Activated CD4-positive, alpha-beta memory T cell treated with anti-CD3 and anti-CD28 coated beads, Interleukin-2, amount 10 ng/mL, durations not matched to agents 7 days and 5 days (primary cell): ENCODE measurements at places on chromosomes 3 and 15.
A peak's percentile ranks its signal among the peaks of the same experiment; 100 is the strongest.

DNA sequence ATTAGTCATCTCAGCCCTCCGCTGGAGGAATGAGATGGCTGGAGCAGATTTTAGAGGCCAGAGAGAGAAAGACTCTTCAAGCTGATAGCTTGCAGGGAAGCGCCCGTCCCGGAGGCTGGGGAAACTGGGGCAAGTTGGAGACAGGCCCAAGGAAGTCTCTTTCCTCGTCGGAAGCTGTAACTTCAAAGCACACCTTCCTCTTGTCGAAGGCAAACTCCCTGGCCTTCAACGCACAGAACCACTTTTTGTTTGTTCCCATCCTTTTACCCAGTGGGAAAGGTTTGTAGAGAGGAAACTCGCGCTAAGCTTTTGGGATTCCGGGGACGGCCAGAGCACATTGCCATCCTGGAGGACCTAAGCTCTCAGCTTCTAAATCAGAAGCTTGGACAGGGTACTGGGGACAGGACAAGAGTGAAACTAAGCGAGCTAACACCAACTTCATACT lies 900 bp upstream of the EOMES start:
- no peak for DNase-seq

GRCh38 chr3:128736601-128737000 lies 10.6 kb downstream of the RAB7A start:
- no peak for DNase-seq

DNA sequence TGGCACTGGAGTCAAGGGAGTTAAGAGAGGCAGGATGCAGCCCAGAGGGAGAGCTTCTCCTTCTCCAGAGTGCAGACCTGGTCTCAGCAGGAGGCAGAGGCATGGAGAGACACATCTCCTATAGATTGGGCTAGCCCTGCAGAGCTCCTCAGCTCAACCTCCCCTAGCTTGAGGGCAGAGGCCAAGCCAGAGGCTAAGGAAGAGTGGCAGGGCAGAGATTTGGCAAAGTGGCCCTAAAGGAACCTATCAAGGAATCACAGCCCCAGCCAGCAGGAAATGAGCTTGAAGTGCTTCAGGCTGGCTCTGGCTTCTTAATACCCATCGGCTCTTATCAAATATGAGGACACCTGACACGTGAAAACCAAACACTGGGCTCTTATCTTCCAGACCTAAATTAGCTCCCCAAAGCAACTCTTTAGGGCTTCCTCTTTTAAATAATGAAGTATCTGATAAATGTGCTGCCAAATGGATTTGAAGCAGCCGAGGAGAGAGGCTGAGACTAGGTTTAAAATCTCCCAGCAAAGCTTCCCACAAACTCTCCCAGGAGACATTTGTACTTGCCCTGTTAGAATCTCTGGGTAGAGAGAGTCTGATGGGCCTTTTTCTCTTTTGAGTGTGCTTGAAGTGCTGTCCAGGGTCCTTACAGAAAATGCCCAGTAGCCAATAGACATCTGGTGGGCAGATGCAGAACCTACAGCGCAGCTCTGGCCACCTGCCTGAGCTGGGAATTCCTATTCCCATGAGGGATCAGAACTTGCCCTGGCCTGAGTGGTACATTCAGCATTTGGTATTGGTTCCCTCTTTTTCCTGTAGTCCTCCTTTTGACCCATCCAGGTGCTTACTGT lies 271.4 kb downstream of the CLSTN2 start:
- no peak for DNase-seq

DNA sequence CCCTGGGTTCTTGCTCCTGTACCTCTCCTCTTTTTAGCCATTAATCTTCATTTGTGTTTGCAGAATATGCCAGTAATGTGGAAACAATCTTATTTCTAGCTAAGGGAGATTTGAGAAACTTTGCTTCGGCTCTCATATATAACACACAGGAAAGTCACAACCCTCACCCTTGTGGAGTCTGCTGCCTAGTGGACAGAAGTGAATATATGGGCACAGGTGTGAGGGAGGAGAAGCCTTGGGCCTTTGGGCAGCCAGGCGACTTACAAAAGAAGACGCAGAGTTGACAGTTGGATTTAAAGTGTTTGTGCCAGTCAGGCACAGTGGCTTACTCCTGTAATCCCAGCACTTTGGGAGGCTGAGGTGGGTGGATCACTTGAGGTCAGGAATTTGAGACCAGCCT lies 181.8 kb upstream of the TBL1XR1 start:
- no peak for DNase-seq

DNA sequence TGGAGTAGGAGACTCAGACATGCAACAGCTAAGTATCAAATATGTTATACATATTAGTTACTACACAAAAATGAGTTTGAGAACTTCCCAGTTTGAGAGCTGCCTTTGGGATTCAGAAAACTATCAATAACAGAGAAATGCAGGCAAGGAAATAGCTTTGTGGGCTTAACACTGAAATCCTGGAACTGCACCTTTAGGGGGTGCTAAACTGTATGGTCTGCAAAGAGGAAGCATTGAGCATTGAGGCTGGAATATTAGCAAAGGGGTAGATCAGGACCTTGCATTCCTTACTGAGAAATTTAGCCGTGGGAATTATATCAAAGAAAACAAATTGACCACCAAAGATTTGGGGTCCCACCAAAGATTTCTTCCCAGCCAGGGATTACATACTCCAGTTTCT lies 580.0 kb downstream of the ZNF385D start:
- no peak for DNase-seq

GRCh38 chr3:129911261-129911861 lies 17.9 kb upstream of the TMCC1 start:
- DNase-seq: no peak

DNA sequence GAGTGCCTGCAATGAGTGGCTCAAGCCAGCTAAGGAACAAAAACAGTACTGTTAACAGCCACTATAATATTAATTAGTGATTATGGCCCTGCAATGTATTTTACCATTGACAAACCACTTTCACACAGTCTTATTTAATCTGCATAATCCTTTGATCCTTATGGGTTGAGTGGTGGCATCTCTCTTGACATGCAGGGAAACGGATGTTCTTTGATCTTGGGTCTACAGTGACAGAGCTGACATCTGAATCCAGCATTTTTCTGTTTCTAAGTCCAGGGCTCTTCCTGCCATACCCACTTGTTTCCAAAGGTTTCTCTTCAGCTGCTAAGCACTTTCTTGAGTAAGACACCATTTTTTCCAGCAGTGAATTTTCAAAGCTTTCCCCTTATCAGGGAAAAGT lies 277.7 kb upstream of the ROPN1 start:
- no peak for DNase-seq

- DNase-seq: no peak
Measured at GRCh38 chr3:65497846-65498245, 540.9 kb downstream of the MAGI1 start.

DNA sequence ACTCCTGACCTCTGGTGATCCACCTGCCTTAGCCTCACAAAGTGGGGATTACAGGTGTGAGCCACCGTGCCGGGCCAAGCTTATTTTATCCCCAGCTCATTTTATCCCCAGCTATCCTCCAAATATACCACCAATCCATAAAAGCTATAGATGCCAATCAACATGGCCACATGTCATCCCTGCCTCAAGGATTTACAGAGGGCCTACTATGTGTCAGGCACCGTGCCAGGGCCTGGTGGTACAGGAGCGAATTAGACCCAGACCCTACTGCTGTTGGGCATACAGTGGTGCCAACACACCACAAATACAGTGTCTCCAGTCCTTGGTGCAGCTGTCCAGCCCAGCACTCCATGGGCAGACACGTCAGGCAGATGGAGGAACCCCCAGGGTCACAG lies 73.4 kb downstream of the SCN5A start:
- DNase-seq: no peak

GRCh38 chr15:39961051-39961450 lies 27.1 kb downstream of the EIF2AK4 start:
- no peak for DNase-seq

DNA sequence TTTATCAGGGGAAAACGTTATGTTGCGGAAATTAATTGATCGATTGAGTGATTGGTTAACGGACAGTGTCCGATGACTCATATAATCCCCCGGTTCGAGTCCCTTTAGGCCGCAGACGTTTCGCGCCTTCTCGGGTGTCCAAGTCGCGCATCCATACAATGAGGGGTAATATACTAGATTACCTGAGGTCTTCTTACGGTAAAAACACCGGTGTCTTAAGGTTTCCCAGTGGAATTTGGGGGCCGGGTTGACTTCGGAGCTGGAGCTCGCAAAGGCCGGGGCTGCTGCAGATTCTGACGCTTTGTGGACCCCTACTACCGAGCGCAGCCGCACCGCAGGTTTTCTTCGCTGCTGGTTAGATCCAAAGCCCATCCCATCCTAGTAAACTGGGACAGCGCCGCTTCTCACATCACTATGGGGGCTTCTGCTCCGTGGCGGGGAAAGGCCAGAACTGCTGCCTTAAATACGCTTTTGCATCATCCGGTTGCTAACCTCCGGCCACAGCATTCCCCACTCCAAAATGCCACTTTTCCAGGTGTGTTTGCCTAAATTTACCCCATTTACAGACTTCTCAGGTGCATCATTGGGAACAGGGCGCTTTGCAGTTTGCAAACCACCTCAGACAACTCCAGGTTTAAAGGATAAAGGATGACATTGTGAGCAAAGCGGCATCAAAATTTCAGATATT lies 858 bp upstream of the SACM1L start:
- DNase-seq: peak; percentile 40

DNA sequence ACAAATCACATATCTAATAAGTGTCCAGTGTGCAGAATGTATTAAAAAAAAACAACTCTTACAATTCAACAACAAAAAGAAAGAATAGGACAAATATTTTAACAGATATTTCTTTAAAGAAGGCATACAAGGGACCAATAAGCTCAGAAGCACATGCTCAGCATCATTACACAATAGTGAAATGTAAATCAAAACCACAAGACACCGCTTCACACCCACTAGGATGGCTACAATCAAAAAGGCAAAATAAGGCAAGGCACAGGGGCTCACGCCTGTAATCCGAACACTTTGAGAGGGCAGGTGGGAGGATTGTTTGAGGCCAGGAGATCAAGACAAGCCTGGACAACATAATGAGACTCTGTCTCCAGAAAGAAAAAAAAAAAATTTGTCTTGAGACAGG lies 255.6 kb downstream of the MAGI1 start:
- DNase-seq: no peak

GRCh38 chr3:95476534-95476933 lies 1337.9 kb upstream of the EPHA6 start:
- DNase-seq: no peak

GRCh38 chr3:168155303-168155702 lies 59.6 kb upstream of the GOLIM4 start:
- DNase-seq: no peak

DNA sequence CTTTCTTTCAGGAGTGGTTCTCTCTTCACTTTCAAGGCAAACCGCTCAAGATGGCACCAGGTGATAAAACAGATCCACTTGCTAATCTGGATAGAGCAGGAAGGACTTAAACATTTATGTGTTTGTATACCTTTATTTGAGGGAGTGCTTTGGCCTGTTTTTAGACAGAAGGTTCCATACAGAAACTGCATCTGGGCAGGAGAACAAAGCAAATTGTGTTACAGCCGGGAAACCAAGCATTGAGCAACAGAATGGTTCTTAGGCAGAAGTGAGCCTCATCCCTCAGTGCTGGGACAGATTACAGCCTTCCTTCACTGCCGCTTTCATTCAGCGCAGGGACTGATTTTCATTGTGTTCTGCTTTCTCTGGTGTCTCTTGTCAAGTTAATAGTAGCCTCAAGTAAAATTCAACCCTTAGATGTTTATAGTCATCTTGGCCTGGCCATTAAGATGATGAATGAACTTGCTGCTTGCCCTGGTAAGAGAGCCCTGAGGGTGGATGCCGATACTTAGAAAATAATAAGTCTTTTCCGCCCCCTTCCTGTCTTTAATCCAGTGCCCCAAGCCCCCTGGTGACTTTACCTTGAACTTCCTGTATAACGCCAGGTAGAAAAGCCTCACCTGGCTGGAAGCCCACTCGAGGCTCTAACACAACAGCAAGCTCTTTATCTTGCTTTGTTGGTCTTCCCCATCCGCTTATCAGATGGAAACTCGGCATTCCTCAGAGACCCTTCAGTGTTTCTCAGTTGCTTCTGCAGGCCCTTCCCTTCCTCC lies 168.0 kb upstream of the CTDSPL start:
- no peak for DNase-seq

DNA sequence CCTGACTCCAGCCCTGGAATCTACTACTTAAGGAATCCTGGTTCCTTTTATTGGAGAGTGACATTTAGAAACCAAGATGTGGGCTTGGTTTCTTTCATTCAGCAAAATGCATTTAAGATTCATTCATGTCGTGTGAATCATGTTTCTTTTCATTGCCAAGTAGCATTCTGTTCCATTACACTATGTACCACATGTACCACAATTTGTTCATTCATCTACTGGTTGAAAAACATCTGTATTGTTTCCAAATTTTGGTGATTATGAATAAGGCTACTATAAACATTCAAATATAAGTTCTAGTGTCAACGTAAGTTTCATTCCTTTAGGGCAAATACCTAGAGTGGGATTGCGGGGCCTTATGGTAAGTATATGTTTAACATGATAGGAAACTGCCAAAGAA lies 264.2 kb downstream of the VPS13C start:
- no peak for DNase-seq

GRCh38 chr15:77714023-77714422 lies 81.3 kb upstream of the LINGO1 start:
- no peak for DNase-seq

DNA sequence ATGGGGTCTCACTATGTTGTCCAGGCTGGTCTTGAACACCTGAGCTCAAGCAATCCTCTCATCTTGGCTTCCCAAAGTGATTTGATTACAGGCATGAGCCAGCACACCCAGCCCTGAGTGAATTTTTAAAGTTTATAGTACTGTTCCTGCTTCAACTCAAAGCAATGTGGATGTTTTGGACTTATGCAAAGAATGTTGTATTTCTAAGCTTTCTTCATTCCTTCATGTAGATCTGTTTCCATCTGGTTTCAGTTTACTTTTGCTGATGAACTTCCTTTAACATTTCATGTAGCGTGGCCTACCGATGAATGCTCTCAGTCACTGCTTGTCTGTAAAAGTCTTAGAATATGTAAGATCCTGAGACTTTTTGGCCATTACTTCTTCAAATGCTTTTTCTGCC lies 23.2 kb downstream of the NRG4 start:
- no peak for DNase-seq

- DNase-seq: no peak
Measured at GRCh38 chr3:41426485-41426884, 227.2 kb downstream of the CTNNB1 start.

DNA sequence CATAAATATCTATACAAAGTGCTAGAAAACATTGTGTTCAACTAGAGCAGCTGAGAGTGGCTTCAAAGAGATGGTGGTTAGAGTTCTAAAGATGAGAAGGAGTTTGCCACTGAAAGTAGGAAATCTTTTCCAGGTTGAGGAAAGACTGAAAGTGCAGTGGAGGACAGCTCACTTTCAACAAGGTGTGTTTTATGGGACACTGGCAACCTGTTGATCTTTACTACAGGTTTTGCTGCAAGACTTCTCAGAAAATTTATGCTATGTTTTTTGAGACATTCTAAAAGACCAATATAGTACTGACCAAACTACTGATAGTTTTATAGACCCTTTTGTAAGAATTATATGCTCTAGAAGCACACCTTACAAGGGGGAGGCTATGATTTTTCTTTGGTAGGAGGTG lies 3.8 kb downstream of the CHRNA7 start:
- no peak for DNase-seq
